Activated CD4-positive, alpha-beta T cell treated with anti-CD3 and anti-CD28 coated beads for 24 hours (primary cell): ENCODE measurements at places on chromosomes 4 and X.

GRCh38 chr4:93174598-93174997 lies 654.0 kb upstream of the ATOH1 start:
- no peak for DNase-seq

GRCh38 chr4:59936566-59936965 lies 1263.6 kb upstream of the ADGRL3 start:
- no peak for DNase-seq

DNA sequence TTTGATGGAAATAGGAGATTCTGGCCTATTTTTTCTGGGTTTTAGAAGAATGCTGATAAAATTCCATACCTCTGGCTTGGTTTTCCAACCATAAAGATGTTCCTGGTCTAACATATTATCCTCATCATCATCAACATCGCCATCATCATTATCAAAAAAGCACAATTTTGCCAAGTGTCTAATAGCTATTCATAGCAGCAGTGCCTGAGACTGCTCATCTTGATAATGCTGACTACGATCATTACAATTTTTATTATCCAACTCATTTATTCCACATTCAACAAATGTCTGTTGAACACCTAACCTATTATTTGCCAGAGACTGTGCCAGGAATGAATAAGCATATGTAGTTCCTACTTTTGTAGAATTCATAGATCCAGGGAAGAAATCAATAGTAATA lies 303.5 kb upstream of the GATB start:
- no peak for DNase-seq

GRCh38 chr4:96356591-96357370 lies 516.9 kb downstream of the PDHA2 start:
- no peak for DNase-seq

DNA sequence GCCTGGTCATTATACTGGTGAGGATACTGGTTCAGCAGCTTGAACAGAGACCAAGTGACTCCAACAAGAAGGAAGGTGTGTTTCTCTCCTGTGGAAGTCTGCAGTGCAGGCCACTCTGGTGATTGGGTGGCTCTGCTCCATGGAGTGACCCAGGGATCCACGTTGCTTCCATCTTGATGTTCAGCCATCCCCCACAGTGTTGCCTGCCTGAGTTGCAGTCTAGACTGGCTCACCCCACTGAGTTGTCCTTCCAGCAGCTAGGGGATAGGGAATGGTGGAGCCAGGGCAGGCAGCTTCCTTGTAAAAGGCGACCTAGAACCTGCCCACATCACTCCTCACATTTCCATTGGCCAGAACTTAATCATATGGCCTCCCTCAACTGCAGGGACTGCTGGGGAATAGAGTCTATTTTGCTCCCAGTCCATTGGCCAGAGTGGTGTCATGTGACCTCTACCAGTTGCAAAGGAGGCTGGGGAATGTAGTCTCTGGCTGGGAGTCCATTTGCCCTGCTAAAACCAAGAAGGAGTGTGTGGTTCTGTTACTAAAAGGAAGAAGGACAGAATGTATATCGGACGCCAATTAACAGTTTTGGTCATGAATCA lies 8.0 kb downstream of the MAN2B2 start:
- DNase-seq = no peak

DNA sequence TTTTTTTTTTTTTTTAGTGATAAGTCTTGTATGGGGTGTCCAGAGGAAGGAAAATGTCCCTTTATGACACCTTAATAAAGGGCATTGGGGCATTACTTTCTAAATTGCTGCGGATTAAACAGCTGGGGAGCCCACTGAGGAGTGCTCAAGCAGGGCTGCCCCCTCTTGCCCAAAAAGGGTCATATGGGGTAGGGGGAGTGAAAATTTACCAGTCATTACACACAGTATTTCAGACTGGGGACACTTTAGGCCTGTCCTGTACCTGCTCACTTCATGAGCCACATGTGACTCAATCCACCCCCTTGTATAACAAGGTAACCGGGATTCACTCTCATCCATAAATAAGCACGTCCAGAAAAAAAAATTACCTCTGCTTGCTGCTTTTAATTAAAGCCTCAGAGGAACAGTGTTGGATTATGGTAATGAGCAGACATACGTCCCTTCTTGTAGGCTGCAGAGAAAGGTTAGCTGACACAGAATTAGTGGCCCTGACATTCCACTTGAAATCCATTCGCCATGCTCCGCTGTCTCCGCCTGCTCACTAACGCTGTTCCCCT lies 1.8 kb downstream of the PRDM8 start:
- DNase-seq = no peak

DNA sequence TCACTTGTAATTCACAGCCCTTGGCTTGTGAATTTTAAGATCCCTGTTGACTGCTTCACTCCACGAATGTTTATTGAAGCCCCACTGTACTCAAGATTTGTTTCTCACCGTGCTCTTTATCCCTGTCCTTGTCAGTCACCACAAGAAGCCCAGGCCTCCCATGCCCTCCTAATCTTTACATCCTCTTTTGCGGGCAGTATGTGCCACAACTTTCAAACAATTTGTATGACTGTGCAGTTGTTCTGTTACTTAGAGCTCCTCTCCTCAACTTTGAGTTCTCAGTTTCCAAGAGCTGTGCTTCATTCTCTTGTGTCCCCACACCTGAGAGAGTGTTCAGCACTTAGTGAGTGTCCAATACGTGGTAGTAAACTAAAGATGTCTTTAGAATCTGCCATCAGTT lies 467.7 kb downstream of the NKX6-1 start:
- DNase-seq = no peak

- DNase-seq = no peak
Measured at GRCh38 chr4:74969507-74970474, 36.9 kb downstream of the PARM1 start.

DNA sequence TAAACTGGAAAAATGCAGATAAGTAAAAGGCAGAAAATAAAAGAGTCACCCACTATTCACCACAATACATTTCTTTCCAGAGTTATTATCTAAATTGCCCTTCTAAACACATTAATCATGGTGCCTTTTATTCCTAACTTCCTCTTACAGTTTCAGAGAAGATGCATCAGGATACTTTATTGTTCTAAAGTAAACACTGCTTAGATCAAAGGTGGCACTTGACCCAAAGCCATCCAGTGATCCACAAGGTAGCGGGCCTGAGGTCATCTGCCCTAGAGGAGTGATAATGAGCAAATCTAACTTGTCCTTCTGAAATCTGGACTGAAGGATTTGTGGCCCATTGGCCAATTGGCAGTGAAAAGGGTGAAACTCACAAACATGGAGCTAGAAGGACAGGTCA lies 12.0 kb upstream of the TMEM154 start:
- no peak for DNase-seq

DNA sequence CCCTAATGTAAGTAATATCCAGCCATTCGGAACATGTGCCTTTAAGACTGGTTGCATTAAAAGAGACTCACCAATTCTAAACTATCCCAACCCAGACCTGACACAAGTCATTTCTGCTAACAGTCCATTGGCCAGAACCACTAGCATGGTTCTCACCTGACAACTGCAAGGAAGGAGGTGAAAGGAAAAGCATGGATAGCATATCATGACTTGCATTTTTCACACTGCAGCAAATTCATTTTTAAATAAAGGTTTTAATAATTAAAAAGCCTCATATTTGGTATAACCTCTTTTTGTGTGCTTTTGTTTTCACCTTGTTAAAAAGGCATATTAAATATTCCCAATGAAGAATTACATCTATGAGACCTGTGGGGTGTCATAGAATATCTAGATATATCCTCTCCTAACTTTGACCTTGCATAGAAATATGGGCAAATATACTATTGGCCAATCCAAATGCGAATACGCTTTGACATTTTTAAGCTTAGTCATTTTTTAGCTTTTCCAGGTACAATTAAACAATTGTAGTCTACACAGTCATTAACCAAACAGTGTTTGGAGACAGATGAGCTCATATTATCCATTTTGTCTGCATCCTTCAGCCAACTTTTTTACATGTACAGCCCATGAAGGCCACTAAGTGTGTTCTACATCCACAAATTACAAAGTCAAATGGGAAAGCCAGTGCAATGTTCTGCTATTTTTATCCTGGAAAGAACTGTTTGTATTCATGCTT lies 295.3 kb downstream of the PDGFC start:
- no peak for DNase-seq
